Stimulated activated CD4-positive, alpha-beta T cell treated with anti-CD3 and anti-CD28 coated beads, TNF-alpha, amount 100 ng/mL, for 1 hour (primary cell): ENCODE measurements at places on chromosomes 1 and 21.

GRCh38 chr1:101388904-101389546, 152.2 kb downstream of the S1PR1 start:
- DNase-seq, result no peak

DNA sequence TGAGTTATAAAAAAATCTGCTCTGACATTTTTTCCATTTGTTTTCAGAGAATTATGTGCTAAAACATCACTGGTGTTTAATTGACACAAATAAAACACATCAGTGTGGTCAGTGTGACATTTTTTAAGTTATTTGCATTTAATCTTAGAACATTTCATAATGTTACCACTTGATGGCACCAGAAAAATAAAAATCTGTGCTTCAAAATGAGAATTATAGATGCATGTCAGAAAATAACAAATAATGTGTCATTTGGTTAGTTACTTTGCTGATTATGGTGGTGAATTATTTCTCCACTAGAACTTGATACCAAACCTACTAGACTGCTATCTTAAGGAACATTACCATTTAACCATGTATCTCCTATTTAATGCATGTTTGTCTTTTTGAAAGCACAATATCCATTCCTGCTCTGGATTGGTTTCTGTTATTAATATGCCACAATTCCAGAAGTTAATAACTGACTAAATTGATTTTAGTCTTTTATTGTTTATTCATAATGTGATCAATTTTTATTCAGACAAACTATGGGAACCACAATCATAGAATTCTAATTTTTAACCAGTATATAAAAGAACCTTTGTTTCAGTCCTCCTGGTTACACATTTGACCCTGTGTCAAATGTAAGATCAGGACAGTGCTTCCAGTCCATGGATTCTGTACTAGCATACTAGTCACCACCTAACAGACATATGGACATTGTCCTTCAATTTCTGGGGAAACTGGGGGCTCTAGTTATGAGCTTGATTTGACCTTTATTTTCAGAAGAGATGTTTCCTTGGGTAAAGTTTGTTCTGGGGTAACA, 81.0 kb downstream of the RPS6KC1 start:
- DNase-seq, result no peak

GRCh38 chr1:30419831-30420230, 303.6 kb downstream of the MATN1 start:
- DNase-seq, result no peak

- DNase-seq, result no peak
Measured at GRCh38 chr1:9670085-9670484, 18.6 kb downstream of the PIK3CD start.

DNA sequence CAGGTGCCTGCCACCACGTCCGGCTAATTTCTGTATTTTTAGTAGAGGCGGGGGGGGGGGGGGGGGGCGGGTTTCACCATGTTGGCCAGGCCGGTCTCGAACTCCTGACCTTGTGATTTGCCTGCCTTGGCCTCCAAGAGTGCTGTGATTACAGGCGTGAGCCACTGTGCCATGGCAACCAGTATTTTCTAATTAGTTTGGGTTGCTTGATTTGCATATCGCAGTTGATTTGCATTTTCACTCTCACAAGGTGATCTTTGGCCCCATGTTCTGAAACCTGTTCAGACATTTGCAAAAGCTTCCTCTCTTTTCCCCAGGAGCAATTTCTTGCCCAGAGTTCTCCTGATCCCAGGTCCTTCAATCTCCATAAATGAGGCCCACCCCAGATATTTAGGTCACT, 1.7 kb downstream of the TOR3A start:
- no peak for DNase-seq

- no peak for DNase-seq
Measured at GRCh38 chr1:67647814-67648358, 37.1 kb upstream of the GADD45A start.

GRCh38 chr1:3564921-3565831, 46.1 kb downstream of the MEGF6 start:
- DNase-seq, result no peak

DNA sequence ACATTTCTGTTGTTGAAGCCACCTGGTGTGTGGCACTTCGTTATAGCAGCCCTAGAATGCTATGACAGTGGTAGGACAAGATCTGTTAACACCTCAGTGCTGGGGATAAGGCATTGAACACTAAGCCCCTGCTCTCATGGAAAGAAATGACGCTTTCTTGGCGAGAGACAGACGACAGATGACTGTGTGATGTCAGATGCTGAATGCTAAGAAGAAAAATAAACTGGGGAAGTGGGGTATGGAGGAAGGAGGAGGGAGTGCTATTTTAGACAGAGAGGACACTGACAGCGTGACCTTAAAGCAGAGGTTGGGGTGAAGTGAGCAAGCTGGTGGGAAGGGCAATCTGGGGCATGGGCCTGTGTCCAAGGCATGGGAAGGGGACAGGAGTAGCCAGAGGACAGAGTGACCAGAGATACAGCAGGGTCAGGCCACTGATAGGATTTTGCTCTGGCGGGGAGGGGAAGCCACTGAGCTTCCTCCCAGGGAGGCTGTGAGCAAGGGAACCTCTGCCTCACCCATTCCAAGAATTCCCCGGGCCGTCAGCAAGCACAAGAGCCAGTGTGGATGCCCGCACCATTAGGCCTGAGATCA, 15.2 kb downstream of the DOP1B start:
- no peak for DNase-seq

DNA sequence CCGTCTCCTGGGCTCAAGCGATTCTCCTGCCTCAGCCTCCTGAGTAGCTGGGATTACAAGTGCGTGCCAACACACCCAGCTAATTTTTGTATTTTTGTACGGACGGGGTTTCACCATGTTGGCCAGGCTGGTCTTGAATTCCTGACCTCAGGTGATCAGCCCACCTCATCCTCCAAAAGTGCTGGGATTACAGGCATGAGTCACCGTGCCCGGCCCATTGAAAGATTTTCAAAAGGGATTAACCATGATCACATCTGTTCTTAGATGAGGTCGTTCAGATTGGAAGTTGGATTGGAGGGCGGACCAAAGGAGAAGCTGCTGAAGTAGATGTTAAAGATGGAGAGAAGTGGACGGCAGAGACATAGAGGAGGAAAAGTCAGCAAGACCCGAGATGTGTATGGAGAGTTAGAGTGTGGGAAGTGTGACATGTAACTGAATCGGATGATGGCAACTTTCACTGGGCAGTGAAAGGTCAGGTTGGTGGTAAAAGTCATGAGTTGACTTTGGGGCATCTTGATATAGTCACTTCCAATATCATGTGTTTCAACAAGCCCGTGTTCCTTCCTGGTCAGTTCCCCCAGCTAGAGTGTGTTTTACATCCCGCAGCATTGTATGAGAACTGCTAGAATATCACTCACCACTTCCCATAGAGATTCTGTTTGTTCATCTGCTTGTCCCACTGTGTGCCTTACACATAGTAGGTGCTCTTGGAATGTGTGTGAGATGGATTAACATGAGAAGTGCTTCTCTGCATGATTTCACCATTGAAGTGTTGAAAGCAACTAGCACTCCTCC, 54.4 kb upstream of the TINAGL1 start:
- DNase-seq, result no peak

GRCh38 chr1:12617901-12618660, at the start of gene DHRS3:
Gene DHRS3, minus strand, starts transcription at chr1:12618210. Its CDS starts 862 bp downstream, at chr1:12617348.
- no peak for DNase-seq

GRCh38 chr1:175270361-175270760, 77.8 kb upstream of the KIAA0040 start:
- DNase-seq, result no peak

DNA sequence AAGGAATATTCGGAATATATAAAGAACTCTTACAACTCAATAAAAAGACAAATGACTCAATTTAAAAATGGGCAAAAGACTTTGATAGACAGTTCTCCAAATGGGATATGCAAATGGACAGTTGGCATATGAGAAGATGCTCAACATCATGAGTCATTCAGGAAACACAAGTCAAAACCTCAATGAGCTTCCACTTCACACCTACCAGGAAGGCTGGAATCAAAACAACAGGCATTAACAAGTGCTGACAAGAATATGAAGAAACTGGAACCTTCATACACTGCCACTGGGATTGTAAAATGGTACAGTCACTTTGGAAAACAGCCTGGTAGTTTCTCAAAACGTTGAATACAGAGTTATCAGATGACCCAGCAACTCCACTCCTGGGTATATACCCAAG, 17.2 kb downstream of the PGBD5 start:
- no peak for DNase-seq

- DNase-seq, result no peak
Measured at GRCh38 chr1:5986018-5986417, 6.2 kb downstream of the NPHP4 start.

- DNase-seq, result no peak
Measured at GRCh38 chr1:215958841-215959240, 391.7 kb downstream of the KCTD3 start.

DNA sequence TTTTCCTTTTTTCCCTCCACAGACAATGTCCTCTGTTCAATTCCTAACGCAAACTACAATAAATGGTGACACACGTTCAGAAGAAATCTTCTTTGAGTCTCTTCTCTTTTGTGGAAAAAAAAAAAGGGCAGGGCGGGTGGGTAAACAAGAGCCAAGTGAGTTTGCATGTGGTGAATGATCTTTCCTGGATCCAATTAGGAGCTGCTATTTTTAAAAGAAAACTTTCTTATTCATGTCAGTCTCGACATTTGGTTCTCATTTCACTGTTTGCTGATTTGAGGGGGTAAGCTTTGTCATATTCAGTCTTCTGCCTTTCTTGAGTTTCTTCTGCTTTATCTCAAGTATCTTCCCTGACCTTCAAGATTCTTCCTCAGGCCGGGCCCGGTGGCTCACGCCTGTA, 29.2 kb upstream of the KIF1B start:
- no peak for DNase-seq

GRCh38 chr21:44399955-44400790, 46.8 kb downstream of the TRPM2 start:
- no peak for DNase-seq

DNA sequence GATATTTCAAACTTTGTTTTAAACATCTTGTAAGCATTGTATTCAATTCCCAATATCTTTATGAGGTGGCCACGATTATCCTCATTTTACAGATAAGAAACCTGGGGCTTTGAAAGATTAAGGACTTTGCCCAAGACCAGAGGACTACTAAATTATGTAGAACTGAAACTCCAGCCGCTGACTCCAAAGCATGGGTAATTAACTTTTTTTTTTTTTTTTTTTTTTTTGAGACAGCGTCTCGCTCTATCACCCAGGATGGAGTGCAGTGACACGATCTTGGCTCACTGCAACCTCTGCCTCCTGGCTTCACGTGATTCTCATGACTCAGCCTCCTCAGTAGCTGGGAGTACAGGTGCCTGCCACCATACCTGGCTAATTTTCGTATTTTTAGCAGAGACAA, 68.7 kb downstream of the ALG14 start:
- DNase-seq, result no peak

DNA sequence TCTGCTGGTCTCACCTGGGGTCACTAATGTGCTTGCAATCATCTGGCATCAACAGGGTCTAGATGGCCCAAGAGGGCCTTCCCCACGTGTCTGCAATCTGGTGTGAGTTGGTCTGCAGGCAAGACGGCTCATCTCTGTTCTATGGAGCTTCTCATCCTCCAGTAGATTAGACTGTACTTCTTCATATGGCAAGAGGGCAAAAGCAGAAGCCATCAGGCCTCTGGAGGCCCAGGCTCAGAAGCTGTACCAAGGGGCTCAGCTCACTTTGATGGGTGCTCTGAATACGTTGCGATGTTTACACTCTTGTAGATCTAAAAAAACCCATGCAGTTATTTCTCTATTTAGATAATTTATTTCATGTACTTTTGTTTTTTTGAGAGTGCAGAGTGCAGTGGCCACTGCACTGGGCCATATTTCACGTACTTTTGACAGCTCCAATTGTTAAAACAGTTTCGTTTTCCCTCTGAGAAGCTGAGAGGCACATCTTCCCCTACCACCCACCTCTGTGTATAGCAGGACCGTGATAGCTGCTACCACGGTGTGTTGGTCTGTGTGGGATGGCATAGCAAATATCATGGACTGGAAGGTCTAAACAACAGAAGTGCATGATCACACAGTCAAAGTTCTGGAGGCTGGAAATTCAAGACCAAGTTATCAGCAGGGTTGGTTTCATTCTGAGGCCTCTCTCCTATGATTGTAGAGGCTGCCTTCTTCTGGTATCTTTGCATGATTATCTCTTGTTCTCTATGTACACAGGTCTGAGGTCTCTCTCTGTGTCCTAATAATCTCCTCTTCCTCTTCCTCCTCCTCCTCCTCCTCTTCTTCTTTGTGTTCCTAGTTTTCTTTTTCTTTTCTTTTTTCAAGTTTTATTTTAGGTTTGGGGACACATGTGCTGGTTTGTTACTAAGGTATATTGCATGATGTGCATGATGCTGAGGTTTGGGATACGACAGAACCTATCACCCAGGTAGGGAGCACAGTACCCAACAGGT, 17.0 kb downstream of the CITED4 start:
- DNase-seq, result no peak
